ENCODE measurements at places on chromosomes 12 and 14.

DNA sequence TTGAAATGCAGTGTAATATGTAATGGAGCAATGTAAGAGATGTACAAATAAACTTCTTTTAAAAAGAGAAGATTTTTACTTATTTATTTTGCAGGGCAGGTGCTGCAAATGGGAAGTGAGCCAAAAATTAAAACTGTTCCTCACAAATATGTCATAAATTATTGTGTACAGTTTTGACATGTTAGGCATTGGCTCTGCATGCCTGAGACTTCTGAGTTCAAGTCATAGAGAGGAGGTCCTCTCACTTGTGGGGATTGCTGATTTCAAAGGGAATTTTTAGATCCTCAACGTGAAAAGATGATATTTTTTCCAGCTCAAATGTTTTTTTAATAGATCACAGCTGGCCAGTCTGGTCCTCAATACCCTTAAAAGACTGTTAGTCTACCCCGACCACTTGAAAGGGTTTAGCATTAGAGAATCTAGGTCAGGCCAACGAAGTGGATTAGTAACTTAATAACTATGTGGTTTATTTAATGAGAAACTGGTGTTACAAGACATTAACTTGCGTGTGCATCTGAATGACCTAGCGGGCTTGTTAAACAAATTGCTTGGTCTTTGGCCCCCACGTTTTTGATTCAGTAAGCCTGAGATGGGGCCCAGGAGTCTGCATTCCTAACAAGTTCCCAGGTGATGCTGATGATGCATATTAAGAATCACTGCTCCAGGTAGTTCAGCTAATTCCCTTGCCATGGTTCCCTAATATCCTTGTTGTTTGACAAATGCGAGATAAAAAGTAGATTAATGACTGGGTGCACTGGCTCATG is 30.9 kb upstream of the WDR89 start:
- no peak for DNase-seq

- DNase-seq, result no peak
Observed at GRCh38 chr12:27868139-27868538, 88.1 kb upstream of the MANSC4 start.

DNA sequence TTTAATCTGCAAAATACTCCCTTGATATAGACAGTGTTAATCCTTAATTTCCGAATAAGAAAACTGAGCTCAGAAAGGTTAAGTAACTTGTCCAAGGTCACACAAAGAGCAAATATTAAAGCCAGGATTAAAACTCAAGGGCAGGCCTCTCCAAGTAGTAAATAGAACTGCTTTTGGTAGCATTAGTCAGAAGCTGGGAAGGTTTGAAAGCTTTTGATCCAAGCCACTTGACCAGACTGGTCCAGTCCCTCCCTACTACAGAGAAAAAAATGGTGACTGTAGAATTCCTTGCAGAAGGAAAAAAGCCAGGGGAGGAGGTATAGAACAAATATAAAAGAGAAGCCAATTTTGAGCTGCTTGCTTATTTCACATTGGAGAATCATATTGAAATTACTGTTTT is 111.5 kb downstream of the NT5DC3 start:
- no peak for DNase-seq

- DNase-seq, result no peak
Observed at GRCh38 chr12:30200864-30201263, 417.1 kb upstream of the TMTC1 start.

- DNase-seq, result no peak
Observed at GRCh38 chr12:104697186-104697585, 240.4 kb downstream of the CHST11 start.

GRCh38 chr14:39592116-39592789 is 160.0 kb upstream of the FBXO33 start:
- DNase-seq, result no peak

- DNase-seq, result no peak
Observed at GRCh38 chr14:91649930-91650329, 82.0 kb downstream of the CATSPERB start.

DNA sequence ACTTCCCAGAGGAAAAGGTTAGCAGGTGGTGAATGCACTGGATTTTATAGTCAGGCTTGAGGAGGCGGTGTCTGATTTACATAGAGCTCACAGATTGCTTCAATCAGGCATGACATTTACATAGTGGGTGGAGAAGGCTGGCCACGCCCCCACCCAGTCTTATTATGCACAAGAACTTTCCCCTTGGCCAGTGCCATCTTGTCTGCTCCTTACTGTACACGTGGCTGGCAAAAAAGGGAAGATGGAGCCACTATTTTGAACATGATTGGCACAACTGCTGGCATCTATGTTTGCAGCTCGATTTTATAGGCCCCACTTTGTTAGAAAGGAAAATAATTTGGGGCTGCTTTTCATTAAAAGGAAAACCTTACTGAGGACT is 10.9 kb upstream of the LGMN start:
- DNase-seq, result no peak

- no peak for DNase-seq
Observed at GRCh38 chr14:61690982-61691381, 4.3 kb upstream of the HIF1A start.

- DNase-seq, result no peak
Observed at GRCh38 chr14:61253064-61253738, 27.9 kb downstream of the TMEM30B start.

GRCh38 chr14:100100032-100100703 is 34.9 kb downstream of the EVL start:
- DNase-seq, result no peak

- no peak for DNase-seq
Observed at GRCh38 chr14:78131201-78131600, 39.0 kb upstream of the NRXN3 start.

GRCh38 chr14:29674566-29675285 is 252.9 kb downstream of the PRKD1 start:
- no peak for DNase-seq
